Ureter (tissue), 1 donor: ENCODE measurements at places on chromosomes 5 and 9. TPM values are rescaled to one million over a fixed set of nuclear protein-coding genes. Genes with fewer than 3 reads are reported as not detected.

Gene IFNA13
- total RNA-seq = not detected

Gene ISOC1
- 21.1 TPM for total RNA-seq

Gene ARID3C
- not detected for total RNA-seq

Gene UGT3A2
- total RNA-seq = 0.44 TPM

Gene TRIM36
- total RNA-seq = 0.62 TPM

Gene SPINK1
- 4,017 TPM for total RNA-seq

Gene GPR151
- total RNA-seq = not detected

Gene GRM6
- not detected for total RNA-seq

Gene ANP32B
- total RNA-seq = 136 TPM

Gene FOXD1
- total RNA-seq = 1.1 TPM

Gene PCDHB11
- total RNA-seq = 2.1 TPM

Gene CA9
- not detected for total RNA-seq

Gene SCGB3A2
- not detected for total RNA-seq

Gene VPS13A
- total RNA-seq = 56.0 TPM

Gene PBX3
- total RNA-seq = 48.3 TPM

Gene NR4A3
- total RNA-seq = 26.2 TPM

Gene OR13F1
- total RNA-seq = not detected

Gene BTNL9
- total RNA-seq = 26.0 TPM

Gene FCN2
- total RNA-seq = 0.49 TPM

Gene ATG12
- total RNA-seq = 35.4 TPM

Gene GABRA6
- not detected for total RNA-seq

Gene CDH10
- total RNA-seq = not detected

Gene SLCO6A1
- total RNA-seq = not detected

Gene ANKRD34B
- total RNA-seq = not detected

Gene TCF7
- total RNA-seq = 3.6 TPM

Gene ERP44
- total RNA-seq = 21.4 TPM

Gene CARTPT
- not detected for total RNA-seq

Gene SEPTIN8
- 170 TPM for total RNA-seq

Gene IL5
- total RNA-seq = not detected

Gene ANKDD1B
- 3.6 TPM for total RNA-seq

Gene INSYN2B
- total RNA-seq = not detected

Gene EHMT1
- total RNA-seq = 126 TPM

Gene CYLC2
- total RNA-seq = not detected

Gene CLTA
- 170 TPM for total RNA-seq

Gene IRX2
- 3.3 TPM for total RNA-seq

Gene MED22
- total RNA-seq = 31.2 TPM

Gene ZNF474
- 0.26 TPM for total RNA-seq

Gene GFI1B
- total RNA-seq = not detected

Gene ADCY2
- 13.1 TPM for total RNA-seq

Gene PCDHB13
- 6.2 TPM for total RNA-seq

Gene DMRTA1
- total RNA-seq = 0.99 TPM

Gene PLPP1
- 180 TPM for total RNA-seq

Gene GRAMD2B
- total RNA-seq = 56.7 TPM

Gene TAF11L5
- total RNA-seq = not detected

Gene CWC27
- total RNA-seq = 22.8 TPM

Gene SHOC1
- 0.16 TPM for total RNA-seq

Gene MIER3
- 22.4 TPM for total RNA-seq
